CD4-positive, alpha-beta T cell treated with Interleukin-10 for 1 hour (primary cell): ENCODE measurements at places on chromosomes 16 and 17.

GRCh38 chr17:3961564-3962047 lies 2.6 kb downstream of the ATP2A3 start:
- DNase-seq: peak; percentile 21

GRCh38 chr17:19590451-19590850 lies 56.8 kb downstream of the SLC47A1 start:
- no peak for DNase-seq

GRCh38 chr16:63426275-63426870 lies 1390.1 kb upstream of the CDH8 start:
- no peak for DNase-seq

DNA sequence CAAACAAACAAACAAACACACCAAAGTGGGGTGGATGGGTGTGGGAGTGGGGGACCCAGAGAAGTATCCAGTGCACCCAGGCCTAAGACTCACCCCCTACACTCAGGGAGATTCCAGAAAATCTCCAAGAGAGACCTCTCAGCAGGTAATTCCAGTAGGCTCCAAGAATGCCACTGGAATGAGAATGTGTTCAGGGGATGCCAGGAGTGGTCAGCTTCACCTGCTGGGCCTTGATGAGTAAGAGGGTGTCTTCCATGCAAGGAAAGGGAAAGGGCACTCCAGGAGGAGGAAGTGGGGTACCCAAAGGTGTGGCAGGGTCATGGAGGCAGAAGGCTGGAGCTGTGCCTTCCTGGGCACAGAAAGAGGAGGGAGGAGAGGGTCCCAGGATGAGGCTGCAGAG lies 9.9 kb downstream of the CDH1 start:
- no peak for DNase-seq

GRCh38 chr16:58047557-58048348 lies 22.2 kb downstream of the MMP15 start:
- DNase-seq: no peak

DNA sequence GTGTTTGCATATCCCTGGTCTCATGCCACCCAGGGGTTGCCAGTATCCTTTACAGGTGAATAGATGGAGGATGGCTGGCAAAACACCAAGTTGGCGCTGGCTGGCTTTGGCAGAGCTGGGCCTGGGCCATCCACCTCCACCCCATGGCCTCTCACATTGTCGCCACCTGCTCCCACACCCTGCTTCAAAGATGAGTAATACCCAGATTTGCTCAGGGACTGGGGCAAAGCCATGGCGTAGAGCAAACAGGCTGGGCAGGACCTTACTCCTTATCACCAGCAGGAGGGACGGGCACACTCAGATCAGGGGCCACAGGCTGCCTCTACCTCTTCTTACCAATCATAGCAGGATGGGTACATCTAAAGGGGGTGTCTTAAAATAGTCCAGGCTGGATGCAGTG lies 24.3 kb downstream of the PLA2G10 start:
- no peak for DNase-seq

DNA sequence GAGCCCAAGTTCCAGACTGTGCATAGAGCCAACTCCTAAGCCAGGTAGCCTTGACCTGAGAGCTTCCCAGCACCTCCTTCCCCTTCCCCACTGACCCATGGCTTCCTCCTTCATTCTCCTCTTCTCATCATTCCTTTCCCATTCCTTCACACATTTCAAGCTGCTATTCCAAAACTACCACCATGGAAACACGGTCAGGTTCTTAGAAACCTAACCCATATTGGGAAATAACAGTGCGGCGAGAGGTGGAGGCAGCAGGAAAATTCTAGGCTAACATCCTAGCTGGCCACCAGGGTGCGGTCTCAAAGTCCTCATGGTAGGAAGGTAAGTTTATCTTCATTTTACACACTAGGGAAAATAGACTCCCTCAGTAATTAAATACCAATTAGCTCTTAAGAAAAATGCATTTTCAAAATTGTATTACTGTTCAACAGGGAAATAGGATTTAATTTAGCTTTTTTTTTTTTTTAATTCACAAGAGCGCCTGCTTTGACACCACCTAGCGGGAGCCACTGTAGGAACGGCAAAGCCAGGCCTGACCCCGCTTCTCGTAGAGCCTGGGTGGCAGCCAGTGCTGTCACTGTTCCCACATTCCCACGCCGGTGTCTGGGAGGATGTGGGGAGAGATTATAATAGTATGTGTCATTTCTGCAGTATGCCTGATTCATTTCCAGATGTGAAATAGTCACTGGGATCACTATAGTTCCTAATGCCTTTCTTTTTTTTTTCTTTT lies 14.0 kb upstream of the SPHK1 start:
- no peak for DNase-seq

- DNase-seq: no peak
These were observed 6.7 kb upstream of the B9D1 start for GRCh38 chr17:19369107-19369778.

DNA sequence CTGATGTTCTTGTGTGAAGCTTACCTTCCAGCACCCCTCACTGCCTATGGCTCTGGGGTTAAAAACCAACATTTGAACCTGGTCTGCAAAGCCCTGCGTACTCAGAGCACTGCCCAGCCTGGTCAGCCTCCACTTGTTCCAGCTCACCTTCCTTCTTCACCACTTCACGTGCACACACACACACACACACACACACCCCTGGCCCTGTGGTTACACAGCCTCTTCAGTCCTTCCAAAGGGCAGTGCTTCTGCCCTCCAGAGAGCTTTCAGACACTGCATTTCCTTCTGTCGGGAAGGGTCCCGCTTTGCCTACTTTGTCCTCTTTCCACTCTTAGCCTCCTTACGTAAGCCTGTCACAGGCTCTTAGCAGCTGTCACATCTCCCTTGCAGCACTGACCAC lies 9.6 kb upstream of the TMEM220 start:
- no peak for DNase-seq

DNA sequence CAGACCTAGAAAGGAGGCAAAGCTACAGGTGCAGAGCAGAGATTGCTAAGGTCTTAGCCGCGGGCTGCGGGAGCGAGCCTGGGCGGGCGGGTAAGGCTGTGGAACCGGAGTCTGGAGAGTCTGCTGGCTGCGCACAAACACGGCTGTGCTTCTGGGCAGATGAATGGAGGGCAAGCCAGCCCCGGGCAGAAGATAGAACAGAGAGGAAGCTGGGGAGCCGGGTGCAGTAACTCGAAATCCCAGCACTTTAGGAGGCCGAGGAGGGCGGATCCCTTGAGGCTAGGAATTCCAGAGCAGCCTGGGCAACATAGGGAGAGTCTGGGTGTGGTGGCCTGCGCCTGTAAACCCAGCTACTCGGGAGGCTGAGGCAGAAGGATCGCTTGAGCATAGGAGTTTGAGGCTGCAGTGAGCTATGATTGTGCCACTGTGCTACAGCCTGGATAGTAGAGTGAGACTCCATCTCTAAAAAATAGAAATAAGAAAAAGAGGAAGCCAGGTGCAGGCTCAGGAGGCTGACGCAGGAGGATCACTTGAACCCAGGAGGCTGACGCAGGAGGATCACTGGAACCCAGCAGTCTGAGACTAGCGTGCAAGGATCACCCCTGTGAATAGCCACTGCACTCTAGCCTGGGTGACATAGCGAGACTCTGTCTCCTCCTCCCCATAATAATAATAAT lies 56.3 kb downstream of the PITPNC1 start:
- no peak for DNase-seq

DNA sequence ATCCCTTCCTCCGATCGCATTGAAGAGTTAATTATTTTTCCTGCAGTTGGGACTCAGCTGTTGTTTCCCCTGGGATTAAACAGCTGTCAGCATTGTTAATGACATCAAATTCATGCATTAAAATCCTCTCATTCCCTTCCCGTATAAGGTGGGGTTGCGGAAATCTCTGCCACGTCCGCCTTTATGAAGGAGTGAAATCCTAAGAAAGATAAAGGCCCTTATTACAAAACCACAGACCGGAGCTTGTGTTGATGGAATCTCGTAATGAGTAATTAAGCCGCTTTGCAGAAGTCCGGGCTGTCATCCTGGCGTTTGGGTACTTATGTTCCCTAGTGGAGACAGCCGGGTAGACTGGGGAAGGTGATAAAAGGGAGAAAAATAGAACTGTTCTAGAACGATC lies 627.6 kb downstream of the MAF start:
- DNase-seq: no peak

- DNase-seq: no peak
These were observed 14.4 kb downstream of the SNN start for GRCh38 chr16:11682655-11683096.

GRCh38 chr17:49180303-49180702 lies 30.1 kb downstream of the GNGT2 start:
- peak; percentile 71 for DNase-seq

GRCh38 chr16:10617662-10618420 lies 37.4 kb upstream of the EMP2 start:
- no peak for DNase-seq

DNA sequence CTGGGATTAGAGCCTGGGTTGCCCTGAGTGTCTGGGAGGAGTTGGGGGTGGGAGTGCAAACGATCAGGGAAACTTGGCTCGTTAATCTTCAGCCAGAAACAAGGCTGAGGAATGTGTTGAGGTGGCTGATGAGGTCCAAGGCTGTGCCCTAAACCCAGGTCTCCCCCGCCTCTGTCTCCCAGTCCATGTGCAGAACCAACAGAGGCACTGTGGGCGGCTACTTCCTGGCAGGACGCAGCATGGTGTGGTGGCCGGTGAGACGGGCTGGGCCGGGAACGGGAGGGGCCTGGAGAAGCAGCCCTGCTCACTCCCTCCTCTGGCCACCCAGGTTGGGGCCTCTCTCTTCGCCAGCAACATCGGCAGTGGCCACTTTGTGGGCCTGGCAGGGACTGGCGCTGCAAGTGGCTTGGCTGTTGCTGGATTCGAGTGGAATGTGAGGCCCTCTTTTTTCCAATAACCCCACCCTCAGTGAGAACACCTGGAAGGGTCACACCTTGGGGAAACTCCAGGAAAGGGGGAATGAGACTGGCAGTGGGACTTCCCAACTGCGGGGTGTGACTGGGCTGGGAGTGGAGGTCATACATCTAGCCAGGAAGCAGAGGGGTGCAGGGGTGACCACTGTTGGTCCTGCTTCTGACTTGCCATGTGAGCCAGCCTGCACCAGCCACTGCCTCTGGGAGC lies 1.7 kb downstream of the SLC5A2 start:
- no peak for DNase-seq

GRCh38 chr16:75361936-75362335 lies 71.4 kb downstream of the CFDP1 start:
- no peak for DNase-seq

GRCh38 chr17:68507576-68507975 lies 4.7 kb upstream of the PRKAR1A start:
- no peak for DNase-seq

DNA sequence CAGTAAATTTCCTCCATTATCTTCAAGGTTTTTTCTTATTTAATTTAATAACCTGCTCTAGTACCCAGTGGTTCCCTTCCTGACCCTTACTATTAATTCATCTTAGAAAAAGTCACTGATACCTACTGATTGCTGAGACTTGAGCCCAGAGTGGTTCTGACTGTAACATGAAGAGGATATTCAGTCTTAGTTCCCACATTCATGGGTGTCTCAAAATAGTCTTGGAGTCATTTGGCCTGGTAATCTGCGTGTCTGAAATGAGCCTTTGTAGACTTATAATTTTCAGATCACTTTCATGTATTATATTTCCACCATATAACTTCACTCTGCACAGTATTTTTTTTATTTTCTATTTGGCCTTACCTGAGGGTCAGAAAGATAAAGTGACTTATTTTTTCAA lies 732.0 kb upstream of the KIF2B start:
- no peak for DNase-seq

DNA sequence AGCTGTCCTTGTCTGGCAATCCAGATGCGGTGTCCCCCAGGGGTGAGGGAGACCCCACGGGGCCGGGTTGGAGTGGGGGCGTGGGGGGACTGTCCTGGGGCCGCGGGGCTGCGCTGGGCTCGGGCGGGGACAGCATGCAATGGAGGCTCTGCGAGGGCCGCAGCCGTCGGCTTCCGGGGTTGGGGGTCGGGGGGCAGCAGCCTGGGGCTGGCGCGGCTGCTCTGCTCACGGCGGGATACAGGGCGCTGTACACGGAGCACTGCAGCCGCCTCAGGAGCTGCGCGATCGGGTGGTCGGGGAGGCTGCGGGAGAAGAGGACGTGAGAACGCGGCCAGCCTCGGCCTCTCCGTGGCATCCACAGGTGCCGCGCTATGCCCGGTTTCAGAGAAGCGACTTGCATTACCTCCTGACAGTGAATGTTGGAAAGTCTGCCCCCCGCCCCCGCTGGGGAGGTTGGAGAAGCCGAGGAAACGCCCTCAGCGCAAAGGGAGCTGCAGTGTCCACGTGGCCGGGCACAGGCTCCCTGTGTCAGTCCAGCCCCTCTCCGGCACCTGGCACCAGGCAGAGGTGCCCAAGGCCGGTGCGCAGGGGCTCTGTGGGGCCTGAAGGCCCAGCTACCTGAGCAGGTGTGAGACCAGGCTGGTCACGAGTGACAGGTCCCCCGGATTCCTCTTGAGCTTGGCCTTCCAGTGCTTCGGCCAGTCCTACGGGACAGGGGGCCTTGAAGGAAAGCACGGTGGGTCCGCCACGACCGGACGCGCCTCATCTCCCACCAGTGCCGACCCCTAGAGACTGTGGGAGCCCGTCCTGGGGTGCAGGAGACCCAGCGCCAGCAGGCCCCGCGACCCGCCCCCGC lies 9.4 kb upstream of the SPATA2L start:
- DNase-seq: no peak

DNA sequence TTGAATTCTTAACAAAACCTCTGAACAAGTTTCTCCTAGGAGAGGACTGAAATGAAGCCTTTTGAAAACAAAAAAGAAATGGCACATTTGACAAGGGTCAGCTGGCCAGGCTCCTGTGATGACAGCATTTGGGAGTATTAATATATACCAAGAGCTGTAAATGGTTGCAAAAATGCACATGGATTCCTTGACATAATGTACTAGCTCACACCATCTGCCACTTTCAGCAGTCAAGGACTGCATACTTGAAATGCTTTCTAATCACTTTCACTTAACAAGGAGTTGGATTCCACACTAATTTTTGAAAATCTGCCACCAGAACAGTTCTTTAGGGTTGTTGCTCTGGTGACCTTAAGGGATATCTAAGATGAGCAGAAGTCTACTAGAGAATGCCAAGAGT lies 236.7 kb upstream of the TOX3 start:
- no peak for DNase-seq

DNA sequence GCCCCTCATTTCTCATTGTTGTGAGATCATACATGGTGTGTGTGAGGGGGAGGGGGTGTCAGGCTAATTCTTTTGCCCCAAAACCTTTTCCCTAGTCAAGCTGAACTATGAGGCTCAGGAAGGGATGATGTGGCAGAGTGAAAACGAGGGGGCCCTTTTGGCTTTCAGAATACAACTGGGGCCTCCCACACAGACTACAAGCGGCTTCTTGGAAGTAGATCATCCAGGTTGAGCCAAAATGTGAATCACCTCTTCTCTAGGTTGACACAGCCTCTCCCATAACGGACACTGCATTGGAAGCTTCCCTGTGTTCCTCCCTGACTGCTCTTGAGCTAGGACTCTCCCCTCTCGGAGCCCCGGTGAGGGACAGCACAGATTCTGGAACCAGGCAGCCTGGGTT lies 2.3 kb upstream of the ALKBH5 start:
- DNase-seq: no peak

GRCh38 chr17:5042157-5043022 lies 7.2 kb upstream of the SLC52A1 start:
- DNase-seq: peak; percentile 36
